Cardiac septum (tissue), 1 donor: ENCODE measurements at places on chromosomes 11 and 22. TPM values are rescaled to one million over a fixed set of nuclear protein-coding genes. Genes with fewer than 3 reads are reported as not detected.

- DNase-seq: no peak
Measured at GRCh38 chr11:62120001-62120400, 3.8 kb upstream of the INCENP start.

SEC14L2 gene
- 1.3 TPM for total RNA-seq

DNA sequence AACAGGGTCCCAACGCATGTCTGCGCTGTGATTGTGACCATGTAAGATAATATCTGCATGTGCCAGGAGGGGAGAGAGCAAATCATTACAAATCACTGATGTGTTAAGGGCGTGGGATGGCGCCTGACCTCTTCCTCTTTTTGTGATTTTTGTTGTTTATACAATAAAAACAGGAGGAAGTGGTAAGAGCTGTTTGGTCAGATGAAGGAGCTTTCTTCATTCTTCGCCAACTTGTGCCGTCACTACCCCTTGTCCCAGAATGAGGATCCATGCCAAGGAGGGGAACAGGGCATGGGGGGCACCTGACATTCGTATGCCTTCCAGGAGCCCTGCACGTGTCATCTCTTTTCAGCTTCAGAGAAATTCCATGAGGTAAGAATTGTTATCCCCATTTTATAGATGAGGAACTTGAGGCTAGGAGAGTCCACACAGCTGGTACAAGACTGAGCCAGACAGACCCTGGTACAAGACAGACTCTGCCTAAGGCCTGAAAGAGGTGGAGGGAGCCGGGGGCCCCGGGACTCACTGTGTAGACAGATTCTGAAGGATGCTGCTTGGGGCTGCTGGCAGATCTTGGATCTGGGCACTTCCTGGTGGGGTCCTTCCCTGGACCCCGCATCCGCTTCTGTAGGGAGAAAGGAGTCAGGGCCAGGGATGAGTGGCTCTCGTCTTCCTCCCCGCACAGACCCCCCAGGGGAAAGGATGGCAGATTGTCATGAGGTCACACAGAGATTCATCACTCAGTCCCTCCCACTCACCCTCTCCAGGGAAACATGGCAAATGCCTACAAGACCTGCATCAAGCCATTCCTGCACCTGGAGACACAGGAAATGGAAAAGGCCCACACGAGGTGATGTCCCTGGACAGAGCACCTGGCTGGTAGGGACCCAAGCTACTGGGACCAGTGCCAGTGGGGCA, 34.6 kb downstream of the NFAM1 start:
- peak; percentile 81 for DNase-seq

DNA sequence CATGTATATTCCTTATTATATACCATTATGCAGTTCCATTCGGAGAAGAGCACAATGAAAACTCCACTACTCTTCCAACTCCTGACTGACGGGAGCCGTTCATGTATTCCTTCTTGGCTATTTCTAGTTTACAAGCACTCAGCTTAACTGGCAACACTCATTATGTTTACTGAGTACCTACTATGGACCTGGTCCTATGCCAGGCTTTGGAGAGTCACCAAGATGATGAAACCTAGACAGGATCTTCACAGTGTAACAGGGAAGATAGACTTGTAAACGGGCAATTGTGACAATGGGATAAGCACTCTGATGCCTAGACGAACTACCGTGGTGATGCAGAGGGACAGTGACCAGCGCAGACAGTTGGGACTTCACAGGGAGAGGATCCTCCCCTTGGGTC, 22.3 kb upstream of the ST3GAL4 start:
- DNase-seq: no peak

NEU3 gene
- total RNA-seq: 9.3 TPM
